ENCODE measurements at places on chromosomes 16 and 17.

GRCh38 chr17:67215991-67216421 is 29.0 kb downstream of the HELZ start:
- no peak for DNase-seq

DNA sequence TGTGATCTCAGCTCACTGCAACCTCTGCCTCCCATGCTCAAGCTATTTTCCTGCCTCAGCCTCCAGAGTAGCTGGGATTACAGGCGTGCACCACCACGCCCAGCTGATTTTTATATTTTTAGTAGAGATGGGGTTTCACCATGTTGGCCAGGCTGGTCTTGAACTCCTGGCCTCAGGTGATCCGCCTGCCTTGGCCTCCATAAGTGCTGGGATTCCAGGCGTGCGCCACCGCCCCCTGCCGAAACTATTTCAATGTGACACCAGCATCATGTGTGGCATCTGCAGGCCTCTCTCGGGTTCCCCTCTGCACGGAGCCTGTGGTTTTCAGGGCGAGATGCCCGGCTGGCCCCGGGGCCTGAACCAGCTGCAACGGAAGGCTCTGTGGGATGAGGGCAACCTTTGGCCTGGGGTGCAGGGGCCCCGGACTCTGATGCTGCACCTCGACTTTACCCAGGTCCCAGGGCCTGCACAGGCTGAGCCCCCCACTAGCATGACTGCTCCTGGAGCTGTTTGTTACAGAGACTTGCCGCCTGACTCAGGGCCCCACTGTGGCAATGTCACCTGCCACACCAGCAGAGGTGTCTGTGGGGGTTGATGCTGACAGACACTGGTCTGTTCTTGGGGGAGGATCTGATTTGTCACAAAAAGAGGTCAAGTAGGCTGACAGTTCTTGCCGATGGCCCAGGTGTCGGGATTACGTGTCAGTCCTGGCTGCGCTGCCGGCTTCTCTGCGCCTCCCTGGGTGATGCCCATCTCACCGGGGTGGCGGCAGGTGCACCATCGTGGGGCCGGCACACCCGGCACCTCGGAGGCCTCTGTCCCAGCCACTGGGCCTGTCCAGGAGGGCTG is 8.6 kb upstream of the TEX19 start:
- DNase-seq: no peak

DNA sequence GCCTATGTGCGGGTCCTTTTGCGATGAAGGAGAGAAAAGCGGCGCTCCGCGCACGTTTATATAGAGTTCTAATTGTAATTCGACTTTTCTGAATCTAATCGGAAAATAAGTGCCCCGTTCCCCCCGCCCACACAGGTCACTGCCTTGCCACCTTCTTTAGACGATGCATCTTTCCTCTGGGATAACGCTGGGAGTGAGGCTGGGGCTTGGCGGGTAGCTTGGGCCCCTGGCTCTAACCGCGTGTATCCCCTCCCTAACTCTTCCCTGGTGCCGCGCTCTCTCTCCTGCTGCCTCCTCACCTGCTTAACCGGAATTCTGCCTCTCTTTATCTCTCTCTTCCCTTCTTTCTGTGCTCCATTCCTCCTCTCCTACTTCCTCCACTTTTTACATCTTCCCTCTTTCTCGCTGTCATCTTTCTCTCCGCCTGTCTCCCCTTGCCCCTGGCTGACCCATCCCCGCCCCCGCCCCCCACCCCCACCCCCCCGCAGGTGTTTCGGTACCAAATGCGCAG is 2.6 kb downstream of the LHX1 start:
- no peak for DNase-seq

GRCh38 chr16:86566966-86567700 is 504 bp downstream of the FOXC2 start:
- DNase-seq: no peak

DNA sequence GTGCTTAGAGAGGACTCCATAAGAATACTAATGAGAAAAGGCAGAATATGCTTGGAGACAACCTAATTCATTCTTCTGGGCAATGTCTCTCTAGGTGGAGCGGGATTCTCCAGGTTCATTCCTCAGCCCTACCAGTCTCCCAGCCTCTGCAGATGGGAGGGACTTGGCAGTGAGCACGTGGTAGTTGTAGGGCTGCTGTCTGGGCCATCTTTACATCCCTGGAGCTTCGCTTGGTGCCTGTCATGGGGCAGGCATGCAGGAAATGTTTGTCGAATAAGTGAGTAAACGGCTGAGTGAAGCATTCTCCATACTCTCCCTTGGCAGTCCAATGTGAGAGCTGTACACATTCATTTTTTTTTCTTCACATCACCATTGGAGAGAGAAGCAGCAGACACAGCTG is 387.5 kb downstream of the UTP18 start:
- DNase-seq: no peak

GRCh38 chr16:86536621-86537020 is 18.4 kb downstream of the MTHFSD start:
- no peak for DNase-seq

GRCh38 chr17:28888832-28889231 is 8.7 kb downstream of the FLOT2 start:
- no peak for DNase-seq

DNA sequence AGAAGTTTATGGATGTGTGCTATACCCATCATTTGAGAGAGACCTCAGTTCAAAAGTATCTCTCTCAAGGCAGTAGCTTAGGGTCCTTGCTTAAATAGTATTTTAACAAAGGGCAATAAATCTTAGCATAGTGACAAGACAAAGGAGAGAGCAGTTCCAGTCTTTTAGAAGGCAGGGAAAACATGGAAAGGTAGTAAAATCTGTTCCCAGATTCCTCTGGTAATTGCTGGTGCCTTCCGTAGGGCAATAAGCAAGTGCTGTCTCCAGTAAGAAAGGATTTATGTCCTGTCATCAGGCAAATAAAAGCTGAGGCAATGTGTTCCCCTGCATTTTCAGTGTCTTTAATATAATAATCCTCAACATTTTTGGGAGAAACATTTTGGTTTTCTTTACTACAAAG is 149.0 kb upstream of the MPHOSPH6 start:
- no peak for DNase-seq

- DNase-seq: no peak
Observed at GRCh38 chr17:20210180-20210579, 201.0 kb downstream of the SPECC1 start.

- no peak for DNase-seq
Observed at GRCh38 chr16:78689028-78689427, 589.6 kb downstream of the WWOX start.

DNA sequence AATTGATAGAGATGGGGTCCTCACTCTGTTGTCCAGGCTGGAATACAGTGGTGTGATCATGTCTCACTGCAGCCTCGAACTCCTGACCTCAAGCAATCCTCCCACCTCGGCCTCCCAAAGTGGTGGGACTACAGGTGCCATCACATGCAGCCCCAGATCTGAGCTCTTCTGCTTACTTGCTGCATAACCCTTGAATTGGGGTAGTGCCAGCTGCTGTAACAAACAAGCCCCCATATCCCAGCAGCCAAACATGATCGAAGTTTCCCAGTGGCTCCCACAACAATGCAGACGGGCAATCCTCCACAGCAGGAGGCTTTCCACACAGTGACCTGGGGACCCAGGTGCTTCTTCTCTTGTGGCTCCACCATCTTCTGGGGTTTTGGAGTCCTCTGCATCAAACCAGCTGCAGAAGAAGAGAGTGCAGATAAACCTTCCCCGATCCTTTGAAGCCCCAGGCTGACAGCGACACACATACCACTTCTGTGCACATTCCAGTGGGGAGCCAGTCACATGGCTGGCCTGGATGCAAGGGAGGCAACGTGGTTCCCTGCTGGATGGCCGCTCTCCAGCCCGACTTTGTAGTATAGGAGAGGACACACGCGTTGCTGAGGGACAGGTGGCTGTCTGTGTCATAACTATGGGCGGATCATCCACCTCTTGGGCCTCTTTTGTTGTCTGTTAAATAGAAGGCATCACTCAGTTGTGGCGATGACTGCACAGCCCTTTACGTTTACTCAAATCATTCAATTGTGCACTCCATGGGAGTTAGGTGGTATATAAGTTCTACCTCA is 16.7 kb downstream of the SBK1 start:
- peak; percentile 38 for DNase-seq
